Hematopoietic multipotent progenitor cell (in vitro differentiated cells): ENCODE measurements at places on chromosomes 12 and 14.
A peak's percentile ranks its signal among the peaks of the same experiment; 100 is the strongest.

DNA sequence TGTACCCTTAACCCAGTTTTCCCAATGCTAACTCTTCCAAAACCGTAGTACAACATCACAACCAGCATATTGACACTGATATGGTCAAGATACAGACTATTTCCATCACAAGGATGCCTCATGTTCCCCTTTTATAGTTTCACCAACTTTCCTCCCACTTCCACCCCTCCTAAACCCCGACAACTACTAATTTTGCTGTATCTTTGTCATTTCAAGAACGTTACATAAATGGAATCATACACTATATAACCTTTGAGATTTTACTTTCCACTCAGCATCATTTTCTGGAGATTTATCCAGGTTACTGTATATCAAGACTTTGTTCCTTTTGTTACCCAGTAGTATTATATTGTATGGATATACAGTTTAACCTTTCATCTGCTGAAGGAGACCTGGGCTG lies 88.9 kb downstream of the MED13L start:
- no peak for DNase-seq

DNA sequence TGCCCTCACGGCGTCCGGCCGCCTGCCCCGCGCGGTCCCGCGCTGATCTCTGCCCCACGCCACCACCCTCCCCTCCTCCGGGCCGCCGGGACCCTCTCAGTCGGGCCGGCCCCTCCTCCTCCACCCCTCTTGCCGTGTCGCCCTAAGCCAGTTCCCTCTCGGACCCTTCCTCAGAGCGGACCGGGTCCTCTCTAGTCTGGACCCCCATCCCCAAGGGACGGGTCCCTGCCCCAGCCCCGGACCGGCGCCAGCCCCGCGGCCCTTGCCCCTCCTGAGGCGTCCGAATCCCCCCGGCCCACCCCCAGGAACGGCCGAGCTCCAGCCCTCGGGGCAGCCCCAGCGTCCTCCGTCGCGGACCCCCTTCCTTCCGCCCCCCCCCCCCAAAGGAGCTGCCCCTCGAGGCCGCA lies 485 bp downstream of the PPP4R4 start:
- no peak for DNase-seq

- DNase-seq = no peak
Measured at GRCh38 chr12:24039113-24039525, 89.6 kb upstream of the SOX5 start.

DNA sequence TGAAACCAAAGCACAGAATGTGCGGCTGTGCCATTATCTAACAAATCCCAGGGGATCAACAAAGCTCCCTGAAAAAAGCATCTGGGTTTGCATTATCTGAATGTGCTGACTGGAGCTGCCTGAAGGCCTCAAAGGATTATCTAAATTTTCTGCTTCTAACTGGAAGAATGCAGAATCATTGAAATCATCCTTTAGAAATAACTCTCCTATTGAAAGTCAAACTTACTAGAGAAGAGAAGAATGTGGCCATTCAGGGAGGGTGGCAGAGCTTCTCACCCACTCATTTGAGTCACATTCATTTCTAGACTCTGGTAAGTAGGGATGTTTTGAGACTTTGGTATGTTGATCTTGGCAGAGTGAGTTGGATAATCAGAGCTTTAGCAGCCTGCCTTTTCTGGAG lies 220.6 kb upstream of the RGS6 start:
- DNase-seq = no peak

GRCh38 chr12:94073441-94074051 lies 74.8 kb upstream of the PLXNC1 start:
- no peak for DNase-seq

- no peak for DNase-seq
Measured at GRCh38 chr12:59811991-59812390, 216.2 kb downstream of the SLC16A7 start.

GRCh38 chr14:50859296-50859624 lies 12.6 kb upstream of the ABHD12B start:
- DNase-seq = no peak

GRCh38 chr12:125406131-125406530 lies 340.9 kb downstream of the AACS start:
- no peak for DNase-seq

GRCh38 chr12:64184216-64184615 lies 37.9 kb downstream of the KICS2 start:
- no peak for DNase-seq

GRCh38 chr14:99589031-99589441 lies 15.0 kb downstream of the CCDC85C start:
- no peak for DNase-seq

- no peak for DNase-seq
Measured at GRCh38 chr12:68178184-68178583, 18.6 kb upstream of the IFNG start.

- DNase-seq = no peak
Measured at GRCh38 chr12:100371146-100371545, 14.3 kb downstream of the SLC17A8 start.

DNA sequence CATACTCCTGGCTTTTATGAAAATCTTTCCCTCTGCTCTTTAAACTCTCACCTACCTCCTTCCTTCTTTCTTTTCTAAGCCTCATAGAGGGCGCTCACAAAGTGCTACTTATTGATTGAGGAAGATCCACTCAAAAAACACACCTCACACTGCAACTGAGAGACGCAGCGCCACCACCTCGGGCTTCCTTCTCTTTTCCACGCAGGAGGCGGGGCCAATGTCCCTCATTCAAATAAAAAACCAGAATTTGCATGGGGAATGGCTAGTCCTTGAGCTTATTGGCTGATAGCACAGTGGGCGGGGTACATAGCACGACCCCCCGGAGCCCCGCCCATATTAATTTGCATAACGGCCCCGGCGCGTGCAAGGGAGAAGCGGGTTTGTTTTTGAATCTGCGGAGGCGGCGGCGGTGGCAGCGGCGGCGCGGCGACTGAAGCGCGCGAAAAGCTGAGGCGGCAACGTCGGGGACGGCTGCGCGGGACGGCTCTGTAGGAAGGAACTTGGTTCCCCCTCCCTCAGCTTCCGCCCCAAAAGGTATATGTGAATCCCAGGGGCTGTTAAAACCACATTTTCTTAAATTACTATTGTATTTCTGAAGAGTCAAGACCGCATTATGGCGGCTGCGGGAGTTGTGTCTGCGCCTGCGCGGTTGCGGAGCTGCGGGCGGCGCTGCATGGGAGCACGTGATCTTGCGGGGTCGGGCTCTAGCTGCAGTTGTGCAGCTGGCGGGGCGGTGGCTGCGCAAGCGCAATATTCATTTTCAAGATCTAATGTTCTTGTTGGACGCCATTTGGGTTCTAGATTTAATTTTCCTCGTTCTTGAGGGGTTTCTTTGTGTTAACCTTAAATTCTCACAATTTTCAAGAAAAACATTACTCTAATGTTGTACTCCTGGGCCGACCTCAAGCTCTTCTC lies at the start of gene ATF7IP:
Gene ATF7IP (plus strand): TSS at position 389 of the 915 bp plus-strand sequence. CDS start 58,234 bp downstream, outside the sequence.
- peak; percentile 100 for DNase-seq

- DNase-seq = no peak
Measured at GRCh38 chr12:22215467-22216253, 118.8 kb downstream of the ST8SIA1 start.

DNA sequence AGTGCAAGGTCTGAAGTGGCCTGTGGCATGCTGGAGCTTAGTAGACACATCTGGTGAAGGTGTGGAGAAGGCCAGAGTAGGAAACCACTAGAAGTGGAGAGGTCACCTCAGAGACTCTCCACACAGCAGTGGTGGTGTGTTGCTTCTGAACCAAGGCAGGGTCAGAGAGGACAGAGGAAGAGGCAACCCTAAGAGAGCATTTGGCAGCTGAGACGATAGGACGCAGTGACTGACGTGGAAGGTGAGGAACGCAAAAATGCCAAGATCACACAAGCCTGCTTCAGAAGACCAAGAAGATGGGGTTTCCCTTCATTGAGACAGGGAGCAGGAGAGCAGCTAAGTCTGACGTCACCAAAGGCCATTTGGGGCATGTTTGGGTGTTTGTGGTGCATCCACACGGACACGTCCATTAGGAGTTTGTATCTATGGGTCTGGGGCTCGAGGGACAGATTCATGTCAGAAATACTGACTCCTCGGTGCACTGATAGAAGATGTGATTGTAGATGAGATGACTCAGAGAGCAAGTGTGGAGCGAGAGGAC lies 338.1 kb downstream of the CACNA1C start:
- no peak for DNase-seq

DNA sequence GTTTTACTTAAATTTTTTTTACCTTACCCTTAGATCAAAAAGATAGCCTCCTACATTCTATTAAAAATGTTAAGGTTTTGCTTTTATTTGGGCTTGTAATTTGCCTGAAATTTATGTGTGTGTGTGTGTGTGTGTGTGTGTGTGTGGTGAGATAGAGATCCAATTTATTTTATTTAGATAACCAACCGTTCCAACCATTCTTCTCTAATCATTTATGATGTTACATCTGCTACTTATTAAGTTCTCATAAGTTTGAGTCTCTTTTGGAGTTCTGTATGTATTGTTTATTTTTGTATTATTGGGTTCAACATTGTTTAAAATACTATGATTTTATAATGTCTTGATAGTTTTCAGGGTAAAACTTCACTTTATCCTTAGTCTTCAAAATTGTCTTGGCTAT lies 70.6 kb upstream of the PAWR start:
- DNase-seq = no peak

- DNase-seq = no peak
Measured at GRCh38 chr14:98949481-98950135, 322.4 kb downstream of the BCL11B start.

DNA sequence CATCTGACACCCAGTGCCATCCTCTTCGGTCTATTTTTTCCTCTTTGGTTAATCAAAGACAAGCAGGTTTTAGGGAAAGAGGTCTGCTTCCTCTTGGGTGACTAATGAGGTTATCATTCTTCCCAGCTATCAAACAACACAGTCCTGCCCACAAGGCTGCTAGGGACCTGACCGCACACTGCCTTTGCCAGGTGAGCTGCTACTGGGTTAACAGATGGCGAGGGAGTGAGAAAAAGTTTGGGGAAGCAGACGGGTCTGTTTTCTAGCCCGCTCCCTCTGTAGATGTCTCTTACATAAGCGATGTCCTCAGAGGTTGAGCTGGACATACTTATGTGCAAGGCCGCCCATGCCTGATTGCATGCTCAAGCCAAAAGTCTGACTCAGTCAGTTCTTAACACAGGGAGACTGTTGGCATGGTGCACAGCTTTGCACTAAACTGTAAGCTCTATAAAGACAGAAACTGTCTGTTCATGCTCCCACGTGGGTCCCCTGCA lies 94.1 kb downstream of the SLC15A4 start:
- DNase-seq = peak; percentile 86

- no peak for DNase-seq
Measured at GRCh38 chr14:73105050-73105449, 31.3 kb upstream of the PSEN1 start.

- DNase-seq = no peak
Measured at GRCh38 chr12:55891310-55891709, 36.4 kb downstream of the PYM1 start.

- no peak for DNase-seq
Measured at GRCh38 chr12:93698307-93699092, 21.3 kb downstream of the CRADD start.

DNA sequence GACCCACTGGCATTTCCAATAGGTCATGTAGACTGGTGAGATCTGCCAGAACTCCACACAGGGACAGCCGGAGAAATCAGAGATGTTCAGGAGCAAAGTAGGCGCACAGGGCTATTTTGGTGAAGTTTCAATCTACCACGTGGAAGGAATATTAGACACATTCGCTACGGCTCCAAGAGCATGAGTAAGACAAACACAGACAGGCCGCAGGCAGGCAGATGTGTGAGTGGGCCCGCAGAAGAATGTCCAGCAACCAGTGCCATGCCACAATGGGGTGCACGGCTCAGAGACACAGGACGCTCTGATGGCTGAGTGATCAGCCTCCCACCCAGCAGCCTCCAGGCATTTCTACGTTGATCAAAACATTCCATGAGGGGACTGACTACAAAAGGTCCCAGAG lies 10.4 kb downstream of the SLC15A4 start:
- DNase-seq = no peak

DNA sequence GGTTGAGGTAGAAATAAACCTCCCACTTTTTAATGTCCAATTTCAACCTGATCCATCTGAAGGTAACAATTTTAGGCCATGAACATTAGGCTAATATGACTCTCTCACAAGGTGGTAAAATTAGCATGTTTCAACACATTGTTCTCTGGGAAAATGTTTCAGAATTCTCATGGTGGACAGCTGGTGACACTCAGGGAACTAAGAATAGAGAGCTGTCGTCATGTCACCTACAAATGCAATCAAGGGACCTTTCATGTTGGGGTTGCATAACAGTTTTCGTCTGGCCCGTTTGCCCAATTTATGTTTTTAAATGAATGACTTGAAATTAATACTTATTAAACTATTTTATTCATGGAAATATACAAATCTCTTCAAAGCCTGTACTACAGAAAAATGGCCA lies 180.7 kb upstream of the PRICKLE1 start:
- DNase-seq = no peak

- DNase-seq = no peak
Measured at GRCh38 chr12:104799458-104799857, 158.6 kb downstream of the SLC41A2 start.

DNA sequence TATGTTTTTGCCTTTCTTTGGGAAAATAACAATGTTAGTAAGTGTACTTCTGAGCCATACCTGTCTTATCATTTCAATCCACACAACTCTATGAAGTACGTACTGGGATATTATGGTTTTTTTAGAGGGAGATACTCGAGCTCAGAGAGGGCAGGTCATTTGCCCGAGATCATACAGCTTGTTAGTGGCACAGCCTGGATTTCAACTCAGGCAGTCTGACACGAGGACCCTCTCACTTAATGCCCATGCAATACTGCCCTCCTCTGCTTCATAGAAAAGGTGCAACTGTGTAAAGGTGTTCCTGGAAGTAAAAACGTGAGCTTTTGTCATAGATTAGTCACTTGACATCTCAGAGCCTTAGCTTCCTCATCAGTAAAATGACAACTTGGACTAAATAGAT lies 128.0 kb downstream of the NDUFA12 start:
- no peak for DNase-seq

DNA sequence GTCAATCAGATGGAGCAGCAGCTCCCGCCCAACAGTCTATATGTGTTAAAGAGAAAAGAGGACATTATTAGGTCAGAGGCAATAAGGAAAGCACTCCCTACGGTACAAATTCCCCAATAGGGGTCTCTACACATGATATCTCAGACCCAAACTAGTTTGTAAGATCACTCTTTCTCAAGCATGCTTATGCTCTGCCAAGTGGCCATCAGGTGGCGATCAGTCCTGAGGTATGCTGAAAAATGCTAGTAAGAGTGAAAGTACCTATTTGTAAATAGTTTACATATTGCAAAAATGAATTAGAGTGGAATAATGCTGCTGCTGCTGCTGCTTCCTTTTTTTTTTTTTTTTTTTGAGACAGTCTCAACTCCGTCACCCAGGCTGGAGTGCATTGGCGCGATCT lies 61.0 kb downstream of the CPM start:
- DNase-seq = no peak
